ENCODE measurements at places on chromosomes 1 and 21.

- DNase-seq = no peak
Measured at GRCh38 chr1:96522927-96523326, 198.7 kb upstream of the PTBP2 start.

DNA sequence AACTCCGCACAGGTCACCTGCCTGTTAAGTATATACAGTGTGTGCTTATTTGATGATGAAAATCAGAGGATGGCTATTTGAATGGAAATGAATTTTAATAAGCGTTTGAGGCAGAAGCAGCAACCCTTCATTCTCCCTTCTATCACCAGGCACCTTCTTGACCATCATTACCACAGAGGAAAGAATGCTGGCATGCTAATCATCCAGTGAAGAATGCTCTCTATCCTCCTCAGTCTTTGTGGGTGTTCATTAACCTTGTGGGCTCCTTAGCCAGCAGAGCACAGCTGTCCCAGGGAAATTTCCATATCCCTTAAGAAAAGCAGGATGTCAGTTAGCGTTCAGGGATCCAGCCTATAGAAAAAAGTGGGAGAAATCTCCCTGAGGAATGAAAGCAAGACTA is 428.0 kb upstream of the CAMK1G start:
- no peak for DNase-seq

DNA sequence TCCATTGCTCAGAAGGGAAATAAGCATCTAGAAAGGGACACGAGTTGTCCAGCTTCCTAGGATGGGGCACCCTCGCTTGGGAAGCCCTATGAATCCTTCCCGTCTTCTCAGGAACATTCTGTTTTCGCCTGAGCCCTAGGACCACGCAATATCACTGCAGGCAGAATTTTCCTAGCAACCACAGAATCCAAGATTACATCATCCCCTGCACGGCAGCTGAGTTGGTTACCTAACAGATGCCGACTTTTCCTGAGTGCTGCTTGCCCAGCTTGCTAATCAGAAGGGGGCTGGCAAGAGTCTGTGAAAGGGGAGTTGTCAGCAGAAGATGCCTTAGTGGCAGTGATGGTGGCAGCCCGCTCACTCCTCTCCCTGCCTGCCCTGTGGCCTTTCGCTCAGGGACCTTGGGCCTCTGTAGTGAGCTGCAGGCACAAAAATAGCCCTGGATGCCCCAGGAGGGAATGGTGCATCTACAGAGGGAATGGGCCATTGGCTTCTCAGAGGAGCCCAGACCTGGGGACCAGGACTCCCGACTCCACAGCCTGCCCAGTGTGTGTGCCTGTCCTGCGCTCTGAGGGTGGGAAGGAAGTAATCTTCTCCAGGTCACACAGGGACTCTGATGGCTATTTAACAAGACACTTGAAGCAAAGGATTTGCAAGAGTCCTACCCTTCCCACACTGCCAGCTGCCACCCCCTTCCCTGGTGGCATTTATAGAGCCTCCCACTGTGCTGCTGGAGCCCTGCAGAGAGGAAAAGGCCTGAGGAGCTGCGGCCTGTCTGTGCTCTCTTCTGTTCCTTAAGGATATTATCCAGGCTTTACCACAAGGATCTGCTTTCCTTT is 28.9 kb upstream of the CLSTN1 start:
- DNase-seq = no peak

GRCh38 chr1:111973150-111973790 is 16.2 kb downstream of the KCND3 start:
- DNase-seq = no peak
